ENCODE measurements at places on chromosomes 4 and X.

GRCh38 chrX:20143111-20143510 is 1.5 kb upstream of the EIF1AX start:
- no peak for DNase-seq

GRCh38 chr4:140088323-140088967 is 65.5 kb downstream of the MAML3 start:
- DNase-seq, result no peak

DNA sequence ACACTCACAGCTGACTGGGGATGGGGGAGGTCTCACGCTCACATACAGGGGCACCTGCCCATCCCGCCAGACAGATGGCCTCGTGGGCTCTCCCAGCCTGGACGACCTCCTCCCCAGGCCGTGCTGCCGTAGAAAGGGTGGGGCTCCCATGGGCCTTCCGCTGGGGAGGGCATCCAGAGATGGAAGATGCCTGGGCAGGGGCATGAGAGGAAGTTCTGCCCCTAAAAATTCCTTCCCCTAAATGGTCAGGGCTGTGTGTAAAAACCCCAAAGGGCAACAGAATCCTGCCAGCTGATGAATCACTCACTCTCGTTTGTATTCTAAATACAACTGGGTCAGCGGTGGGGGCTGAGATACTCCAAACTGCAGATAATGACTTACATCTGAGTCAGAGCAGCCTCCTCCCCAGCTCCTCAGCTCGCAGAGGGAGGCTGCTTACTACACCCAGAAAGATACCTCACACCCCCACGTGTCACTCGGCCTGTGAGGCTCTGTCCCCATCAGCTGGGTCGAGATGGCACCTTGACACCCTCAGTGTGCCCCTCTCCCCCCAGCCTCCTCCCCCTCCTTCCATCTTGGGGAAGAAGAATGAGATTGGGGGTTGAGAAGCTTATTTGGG is 10.1 kb downstream of the WDR1 start:
- peak; percentile 94 for DNase-seq

DNA sequence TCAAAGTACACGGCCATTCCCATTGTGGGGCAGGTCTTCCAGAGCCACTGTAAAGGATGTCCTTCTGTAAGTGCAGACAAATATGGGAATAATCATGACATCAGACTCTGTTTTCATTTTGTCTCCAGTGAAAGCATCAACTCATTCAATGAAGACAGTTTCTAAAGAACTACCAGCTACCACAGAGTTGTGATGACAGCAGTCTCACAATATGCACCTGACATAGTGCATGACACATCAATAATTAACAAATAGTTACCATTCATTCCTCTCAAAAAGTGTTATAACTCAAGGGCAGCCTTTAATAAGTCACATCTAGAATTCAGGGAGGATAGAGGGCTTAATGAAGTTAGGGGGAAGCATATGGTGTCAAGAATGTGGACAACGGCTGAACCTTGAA is 20.2 kb downstream of the MTTP start:
- DNase-seq, result no peak

- DNase-seq, result no peak
Measured at GRCh38 chr4:20393486-20394100, 141.9 kb downstream of the SLIT2 start.

DNA sequence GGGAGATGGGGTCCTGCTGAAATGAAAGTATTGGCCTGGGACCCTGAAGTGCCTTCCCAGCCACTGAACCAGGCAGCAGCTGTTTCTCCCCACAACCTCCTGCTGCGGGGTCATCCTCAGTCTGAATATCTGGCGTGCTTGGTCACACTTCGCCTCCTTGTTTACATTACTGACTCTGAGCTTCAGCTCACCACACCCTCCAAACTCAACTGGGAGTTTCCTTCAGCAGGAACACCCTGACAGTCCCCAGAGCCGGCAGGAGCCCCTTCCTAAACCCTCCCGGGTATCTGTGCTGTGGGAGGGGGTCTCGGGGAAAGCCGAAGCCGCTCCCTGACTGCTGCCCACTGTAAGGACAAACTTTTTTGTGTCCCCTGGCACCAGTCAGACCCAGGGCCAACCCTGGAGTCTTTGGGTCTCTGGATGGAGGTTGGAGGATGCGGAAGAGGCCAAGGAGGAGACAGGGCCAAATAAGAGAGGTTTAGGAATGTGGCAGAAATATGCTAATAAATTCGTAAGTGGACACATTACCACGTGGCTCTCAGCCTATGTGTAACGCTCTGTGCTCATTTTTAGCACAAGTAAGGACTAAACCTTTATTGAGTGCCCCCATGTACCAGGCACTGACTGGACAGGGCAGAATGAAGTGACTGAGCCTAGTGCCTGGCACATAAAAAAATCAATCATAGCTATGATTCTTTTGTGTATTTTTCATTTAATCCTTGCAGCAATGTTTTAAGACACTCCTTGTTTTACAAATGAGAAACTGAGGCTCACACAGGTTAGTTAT is 20.7 kb downstream of the FHDC1 start:
- DNase-seq, result no peak

DNA sequence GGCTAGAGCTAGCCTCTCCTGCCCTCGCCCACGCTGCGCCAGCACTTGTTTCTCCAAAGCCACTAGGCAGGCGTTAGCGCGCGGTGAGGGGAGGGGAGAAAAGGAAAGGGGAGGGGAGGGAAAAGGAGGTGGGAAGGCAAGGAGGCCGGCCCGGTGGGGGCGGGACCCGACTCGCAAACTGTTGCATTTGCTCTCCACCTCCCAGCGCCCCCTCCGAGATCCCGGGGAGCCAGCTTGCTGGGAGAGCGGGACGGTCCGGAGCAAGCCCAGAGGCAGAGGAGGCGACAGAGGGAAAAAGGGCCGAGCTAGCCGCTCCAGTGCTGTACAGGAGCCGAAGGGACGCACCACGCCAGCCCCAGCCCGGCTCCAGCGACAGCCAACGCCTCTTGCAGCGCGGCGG is at the start of gene AR:
TSS of gene AR (plus strand) at position 204 of the 400 bp plus-strand sequence. CDS start 1,126 bp downstream, outside the sequence.
- no peak for DNase-seq

DNA sequence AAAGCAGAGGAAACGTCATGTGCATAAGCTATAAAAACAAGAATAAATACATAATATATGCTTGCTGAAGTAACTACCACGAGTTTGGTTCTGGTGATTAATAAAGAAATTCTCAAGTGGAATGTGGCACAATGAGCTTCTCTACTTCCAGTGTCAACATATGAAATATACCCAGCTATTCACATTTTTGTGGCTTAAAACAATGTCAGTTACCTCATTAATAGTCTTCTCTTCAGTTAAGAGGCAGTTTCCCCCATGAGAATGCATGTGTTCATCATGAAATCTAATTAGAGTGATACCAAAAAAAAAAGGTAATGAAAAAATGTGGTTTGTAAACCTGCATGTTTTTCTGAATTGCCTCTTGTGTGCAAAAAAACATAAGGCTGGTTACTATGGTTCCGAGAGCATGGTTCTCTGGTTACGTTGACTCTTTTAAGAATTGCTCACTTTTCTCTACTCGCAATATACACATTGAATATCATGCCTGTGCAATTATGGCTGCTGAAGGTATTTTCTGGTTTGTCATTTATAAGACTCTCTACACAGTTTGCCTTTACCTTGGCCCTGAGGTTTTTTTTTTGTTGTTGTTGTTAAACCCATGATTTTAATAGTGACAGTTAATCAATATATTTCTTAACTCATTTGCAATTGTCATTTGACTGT is 108.2 kb downstream of the PCDH7 start:
- no peak for DNase-seq

- no peak for DNase-seq
Measured at GRCh38 chrX:115367951-115368350, 78.4 kb downstream of the LUZP4 start.

- no peak for DNase-seq
Measured at GRCh38 chr4:125780164-125780563, 465.4 kb downstream of the FAT4 start.

DNA sequence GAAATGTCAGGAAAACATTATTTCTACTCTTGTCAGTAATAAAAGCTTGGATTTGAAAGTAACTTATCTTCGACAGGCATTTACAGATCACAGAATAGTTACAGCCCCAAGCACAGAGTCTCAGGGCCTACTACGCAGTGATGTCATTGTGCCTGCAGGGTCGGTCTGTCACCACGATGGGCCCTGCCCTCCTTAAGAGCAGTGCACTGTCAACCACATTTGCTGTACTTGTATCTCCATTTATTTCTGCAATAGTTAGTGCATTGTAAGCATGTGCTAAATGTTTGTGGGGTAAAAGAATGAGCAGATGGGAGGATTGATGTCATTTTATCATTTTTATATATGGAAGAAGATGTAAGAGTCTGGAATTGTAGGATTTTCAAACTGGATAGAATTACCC is 13.6 kb upstream of the CCKAR start:
- DNase-seq, result no peak

DNA sequence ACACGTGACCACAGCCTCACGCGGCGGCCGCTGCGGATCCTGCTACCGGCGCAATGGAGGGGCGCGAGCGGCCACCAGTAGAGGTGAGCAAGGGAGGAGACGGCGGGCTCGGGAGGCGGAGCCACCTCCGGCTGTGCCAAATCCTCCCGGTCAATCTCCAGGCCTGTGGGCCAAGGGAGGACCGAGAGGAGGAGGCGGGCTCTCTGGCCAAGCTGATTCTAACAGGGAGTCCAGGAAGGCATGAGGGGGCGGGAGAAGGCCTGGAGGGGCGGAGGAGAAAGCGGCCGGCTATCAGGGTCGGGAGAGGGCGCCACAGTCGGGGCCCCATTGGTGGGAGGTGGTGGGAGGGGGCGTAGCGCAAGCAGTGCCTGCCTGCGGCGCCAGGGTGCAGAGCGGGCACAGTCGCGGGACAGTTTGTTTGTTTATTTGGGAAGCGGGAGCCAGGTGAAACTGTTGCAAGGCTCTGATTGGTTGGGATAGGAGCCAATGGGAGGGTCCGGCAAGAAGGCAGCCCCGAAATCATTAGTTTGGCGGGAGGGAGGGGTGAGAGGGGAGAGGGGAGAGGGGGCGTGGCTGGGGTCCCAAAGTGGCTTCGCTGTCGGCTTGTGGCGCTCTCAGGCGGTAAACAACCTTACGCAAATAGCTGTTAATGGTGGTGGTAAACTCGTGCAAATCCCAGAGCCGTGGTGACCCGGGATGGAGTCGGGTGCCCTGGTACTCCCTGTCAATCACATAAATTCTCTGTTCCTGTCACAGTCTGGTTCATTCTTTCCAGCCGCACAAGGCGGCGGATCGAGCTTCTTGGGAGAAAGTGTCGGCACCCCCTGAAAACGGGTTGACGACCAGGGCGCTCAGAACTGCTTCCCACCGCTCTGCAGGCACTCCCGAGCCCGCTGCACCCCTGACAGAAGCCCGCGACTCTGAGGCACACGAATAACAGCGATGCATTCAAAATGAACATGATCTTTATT is at the start of gene IRS4:
TSS of gene IRS4 (minus strand) at position 55 of the 971 bp plus-strand sequence.
- no peak for DNase-seq

- DNase-seq, result no peak
Measured at GRCh38 chrX:13119386-13119785, 75.0 kb upstream of the FAM9C start.

DNA sequence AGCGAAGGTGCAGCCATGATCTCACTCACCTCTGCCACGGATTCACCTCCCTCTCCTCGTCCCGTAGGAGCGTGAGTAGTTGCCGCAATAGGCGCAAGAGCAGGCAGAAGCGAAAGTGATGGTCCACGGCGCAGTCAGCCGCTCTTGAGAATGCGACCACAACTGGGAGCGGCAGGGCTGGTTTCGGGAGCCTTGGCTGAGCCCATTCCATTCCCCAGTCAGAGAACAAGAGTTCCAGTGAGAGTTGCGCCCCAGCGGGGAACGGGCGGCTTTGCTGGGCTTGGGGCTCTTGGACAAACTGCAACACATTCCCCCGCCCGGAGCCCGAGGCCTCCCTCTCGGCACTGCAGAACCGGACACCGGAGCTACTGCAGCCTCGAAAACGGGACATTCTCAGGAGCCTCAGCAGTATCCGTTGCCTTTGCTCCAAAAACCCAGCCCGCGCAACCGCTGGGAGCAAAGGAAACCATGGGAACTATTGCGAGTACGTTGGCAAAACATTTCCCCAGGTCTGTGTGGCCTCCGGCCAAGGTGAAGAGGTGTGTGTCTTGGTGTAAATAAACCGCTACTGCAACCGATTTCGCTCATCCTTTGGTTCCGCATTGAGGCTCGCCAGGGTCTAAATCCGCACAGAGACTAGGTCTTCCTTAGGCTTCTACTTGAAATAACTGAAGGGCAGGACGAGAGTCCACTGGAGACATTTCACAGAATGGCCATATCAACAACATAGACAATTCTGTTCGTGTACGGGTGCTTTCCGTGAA is 5.7 kb upstream of the ZBTB33 start:
- peak; percentile 36 for DNase-seq

- no peak for DNase-seq
Measured at GRCh38 chr4:5462896-5463295, 245.5 kb downstream of the EVC2 start.

DNA sequence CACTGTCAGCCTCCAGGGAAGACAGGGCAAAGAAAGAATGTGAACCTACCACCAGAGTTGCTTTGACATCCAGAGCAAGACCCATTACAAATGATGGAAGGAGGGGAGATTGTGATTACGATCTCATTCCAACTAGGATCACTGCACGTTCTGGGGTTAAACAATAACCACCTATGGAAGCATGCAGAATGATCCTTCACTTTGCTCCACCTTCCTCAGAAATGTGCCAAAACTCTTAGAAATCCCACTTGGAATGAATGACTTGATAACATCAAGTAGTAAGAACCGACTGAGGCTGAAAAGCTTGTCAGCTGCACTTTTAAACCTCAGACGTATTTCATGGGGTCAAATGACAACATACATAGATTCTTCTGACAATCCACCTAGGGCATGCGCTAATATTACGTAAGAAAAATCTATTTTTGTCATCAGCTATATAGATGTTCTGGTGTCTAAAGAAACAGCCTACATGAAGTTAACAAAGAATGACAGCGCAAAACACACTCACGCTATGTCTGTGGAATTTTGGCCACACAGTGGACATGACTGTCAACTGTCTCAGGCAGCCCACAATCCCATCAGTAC is 3.5 kb upstream of the STS start:
- no peak for DNase-seq

DNA sequence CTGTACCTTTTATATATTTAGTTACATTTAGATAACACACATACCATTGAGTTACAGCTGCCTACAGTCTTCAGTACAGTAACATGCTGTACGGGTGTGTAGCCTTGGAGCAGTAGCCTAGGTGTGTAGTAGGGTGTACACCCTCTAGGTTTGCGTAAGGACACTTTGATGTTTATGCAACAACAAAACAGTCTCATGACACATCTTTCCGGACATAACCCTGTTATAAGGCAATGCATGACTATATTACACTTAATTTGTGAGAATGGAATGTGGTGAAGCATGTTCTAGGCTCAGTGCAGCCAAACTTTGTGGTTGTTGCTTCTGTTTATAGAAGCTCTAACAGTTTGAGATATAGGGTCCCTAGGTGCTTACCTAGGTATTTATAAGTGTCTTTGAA is 65.4 kb downstream of the SPRY1 start:
- DNase-seq, result no peak

All from HS-27A (cell line).